ENCODE measurements at places on chromosomes 16 and 17.
A peak's percentile ranks its signal among the peaks of the same experiment; 100 is the strongest.

DNA sequence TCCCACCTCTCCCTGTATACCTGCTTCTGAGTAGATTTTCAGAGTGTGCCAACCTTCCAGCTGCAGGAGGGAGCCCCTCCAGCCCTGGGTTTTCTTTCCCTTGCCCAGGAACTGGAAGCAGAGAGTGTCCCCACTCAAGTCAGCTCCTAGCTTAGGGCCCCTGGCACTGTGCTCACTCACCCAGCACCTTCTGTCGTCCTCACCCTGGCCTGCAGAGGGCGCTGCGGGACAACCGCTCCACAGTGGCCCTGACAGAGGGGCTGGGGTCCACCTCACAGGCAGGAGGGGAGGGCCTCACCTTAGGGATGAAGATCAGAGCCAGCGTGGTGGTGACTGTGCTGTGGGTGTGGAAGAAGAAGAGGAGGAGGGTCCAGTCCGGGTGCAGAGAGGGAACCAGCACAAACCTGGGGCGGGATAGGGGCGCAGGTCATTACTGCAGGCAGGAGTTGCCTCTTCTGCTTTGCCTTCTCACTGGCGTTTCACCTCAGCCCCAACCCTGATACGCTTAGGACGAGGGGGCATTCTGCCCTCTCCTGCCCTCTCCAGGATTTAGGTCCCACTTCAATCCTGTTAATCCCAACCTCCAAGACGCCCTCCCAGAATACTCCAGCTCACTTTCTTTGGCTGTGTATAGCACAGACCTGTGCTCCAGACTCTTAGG, 10.0 kb downstream of the GPR179 start:
- no peak for DNase-seq

DNA sequence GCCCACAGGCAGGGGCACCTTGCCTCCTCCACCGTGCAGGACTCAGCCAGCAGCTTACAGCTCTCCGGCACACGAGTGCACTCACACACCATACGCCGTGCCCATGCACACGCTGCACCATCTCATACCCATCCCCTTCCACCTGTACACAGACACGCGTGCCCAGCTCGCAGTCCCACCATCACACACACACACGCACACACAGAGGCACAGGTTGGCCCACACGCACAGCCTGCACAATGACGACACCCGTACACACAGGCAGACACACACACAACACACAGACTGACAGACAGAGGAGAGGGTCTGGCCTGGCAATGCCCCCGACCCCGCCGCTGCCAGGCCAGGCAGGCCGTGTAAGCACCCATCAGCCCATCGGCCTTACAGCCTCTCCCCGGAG, 12.1 kb downstream of the CASKIN1 start:
- no peak for DNase-seq

GRCh38 chr17:50467855-50468303, 801 bp downstream of the CHAD start:
- no peak for DNase-seq

- DNase-seq = peak; percentile 12
These were observed 9.3 kb downstream of the NUBP1 start for GRCh38 chr16:10752843-10753523.

DNA sequence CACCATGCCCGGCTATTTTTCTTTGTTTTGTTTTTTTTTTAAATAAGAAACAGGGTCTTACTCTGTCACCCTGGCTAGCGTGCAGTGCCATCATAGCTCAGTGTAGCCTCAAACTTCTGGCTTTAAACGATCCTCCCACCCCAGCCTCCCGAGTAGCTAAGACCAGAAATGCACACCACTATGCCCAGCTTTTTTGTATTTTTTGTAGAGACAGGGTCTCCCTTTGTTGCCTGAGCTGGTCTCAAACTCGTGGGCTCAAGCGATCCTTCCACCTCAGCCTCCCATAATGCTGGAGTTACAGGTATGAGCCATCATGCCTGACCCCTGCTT, 59.7 kb downstream of the WWP2 start:
- no peak for DNase-seq

DNA sequence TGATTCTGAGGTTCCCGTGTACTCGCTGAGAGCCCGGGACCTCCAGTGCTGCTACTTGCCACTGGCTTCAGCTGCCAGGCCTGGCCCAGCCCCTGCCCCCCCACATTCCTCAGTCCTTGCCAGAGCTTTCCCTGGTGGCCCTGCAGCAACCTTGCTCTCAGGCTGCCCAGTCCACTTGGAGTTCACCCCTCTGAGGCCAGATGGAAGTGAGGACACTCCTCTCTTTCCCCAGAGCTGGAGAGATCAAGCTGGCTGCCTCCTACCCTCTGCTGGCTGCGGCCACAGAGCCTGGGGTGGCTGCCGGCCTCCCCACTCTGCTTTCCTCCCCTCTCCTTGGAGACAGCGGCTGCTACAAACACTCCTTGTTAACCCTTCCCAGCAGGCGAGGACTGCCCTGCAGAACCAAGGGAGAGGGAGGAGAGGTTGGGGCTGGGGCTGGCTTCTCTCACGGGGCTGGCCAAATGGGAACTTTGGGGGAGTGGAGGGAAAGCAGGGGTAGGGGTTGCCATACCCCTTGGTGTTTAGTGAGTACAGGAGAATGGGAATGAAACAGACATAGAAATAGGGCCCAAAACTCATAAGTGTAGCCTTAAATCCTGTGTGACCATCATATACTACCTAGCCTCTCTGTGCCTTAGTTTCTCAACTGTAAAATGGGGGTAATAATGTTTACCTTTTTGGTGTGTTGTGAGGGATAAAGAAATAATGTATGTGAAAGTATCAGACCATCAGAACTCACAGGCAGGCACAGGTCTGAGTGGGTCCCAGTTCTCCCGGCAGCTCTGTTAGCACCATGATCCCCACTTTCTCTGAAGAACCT, at the start of gene GAS2L2:
TSS of gene GAS2L2 (minus strand) at position 295 of the 820 bp plus-strand sequence. CDS start 389 bp downstream, outside the sequence.
- no peak for DNase-seq

GRCh38 chr17:69427486-69428197, 13.1 kb downstream of the MAP2K6 start:
- no peak for DNase-seq

GRCh38 chr16:630249-630814, 453 bp upstream of the WFIKKN1 start:
- no peak for DNase-seq

All from caudate nucleus (tissue), 63 donors.